Kidney (tissue), 22 donors: ENCODE measurements at places on chromosomes 2 and 18.

DNA sequence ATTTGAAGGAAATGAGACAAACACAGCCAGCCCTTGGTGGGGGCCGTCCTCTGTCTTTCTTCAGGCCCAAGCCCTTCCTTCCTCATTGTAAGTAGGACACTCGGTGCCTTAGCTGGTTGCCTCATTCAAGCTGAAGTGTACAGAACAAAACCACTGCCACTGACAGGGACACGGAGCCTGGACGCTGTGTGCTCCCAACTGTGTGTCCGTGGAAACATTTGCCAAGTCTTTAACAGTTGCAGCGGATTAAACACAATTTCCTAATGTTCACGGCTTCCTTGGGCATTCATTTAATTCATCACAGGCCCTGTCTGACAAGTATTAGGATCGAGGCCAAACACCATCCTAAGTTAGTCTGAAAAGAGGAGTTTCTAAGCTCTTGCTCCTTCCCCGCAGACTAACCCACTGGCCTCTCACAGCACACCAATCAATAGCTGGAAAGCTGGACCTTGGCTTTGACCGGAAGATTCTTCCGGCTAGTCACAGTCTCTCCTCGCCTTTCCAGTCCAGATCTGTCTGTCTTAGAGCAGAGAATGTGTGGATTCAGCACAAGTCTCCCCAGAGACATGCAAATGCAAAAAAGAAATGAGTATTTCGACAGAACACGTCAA is 68.7 kb upstream of the ACSL3 start:
- DNase-seq, result no peak

DNA sequence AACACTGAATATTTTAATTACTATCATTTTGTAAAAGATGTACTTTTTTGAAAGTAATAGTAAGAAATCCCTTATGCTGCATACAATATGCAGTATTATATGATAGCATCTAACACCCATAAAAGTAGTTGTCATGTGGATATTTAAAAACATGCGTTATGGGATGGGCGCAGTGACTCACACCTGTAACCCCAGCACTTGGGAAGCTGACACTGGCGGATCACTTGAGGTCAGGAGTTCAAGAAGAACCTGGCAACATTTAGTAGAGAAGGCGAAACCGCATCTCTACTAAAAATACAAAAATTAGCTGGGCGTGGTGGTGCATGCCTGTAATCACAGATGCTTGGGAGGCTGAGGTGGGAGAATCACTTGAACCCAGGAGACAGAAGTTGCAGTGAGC is 88.9 kb downstream of the FEZ2 start:
- no peak for DNase-seq

GRCh38 chr2:145563741-145564615 is 1044.1 kb upstream of the ZEB2 start:
- peak; percentile 93 for DNase-seq

GRCh38 chr2:28930205-28930604 is 35.7 kb downstream of the WDR43 start:
- no peak for DNase-seq

DNA sequence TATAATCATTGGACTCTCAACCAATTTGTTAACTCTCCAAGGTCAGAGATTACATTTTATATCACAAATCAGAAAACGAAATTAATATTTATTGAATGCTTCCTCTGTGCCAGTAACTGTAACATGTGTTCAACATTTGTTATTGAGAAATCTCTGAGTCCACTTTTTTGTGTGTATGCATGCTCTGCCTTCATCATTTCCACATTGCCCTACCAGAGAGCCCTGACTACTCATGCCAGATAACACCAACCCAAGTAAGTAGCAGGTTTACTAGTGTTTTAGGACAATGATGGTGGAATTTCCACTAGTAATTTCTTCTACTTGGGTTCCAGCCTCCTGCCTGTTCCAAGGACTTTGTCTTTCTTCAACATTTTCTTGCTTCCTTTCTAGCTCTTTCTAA is 14.2 kb upstream of the FAP start:
- DNase-seq, result no peak

DNA sequence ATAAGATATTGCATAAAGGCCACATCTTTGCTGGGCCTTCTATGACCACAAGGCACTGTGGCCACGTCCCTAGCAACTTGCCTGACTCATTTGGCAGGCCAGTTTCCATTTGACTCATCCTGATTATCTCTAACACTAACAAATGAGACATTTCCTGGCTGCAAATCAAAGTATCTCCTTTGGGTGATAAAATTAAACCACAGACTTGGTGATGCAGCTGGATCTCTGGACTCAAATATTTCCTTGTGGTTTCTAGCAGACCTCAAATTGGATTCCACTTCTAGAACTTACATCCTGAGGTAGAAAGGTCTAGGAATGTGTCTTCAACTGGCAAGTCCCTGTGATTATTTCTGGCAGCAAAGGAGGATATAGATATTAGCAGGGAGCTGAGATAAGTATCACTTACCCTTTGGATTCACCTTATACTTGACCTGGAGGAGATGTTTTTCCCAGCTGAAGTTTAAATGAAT is 167.9 kb upstream of the NXPH2 start:
- no peak for DNase-seq

GRCh38 chr2:187912950-187913349 is 358.7 kb upstream of the TFPI start:
- no peak for DNase-seq
